Activated CD4-positive, alpha-beta memory T cell treated with anti-CD3 and anti-CD28 coated beads for 36 hours (primary cell): ENCODE measurements at places on chromosomes 1 and 21. TPM values are rescaled to one million over a fixed set of nuclear protein-coding genes. Genes with fewer than 3 reads are reported as not detected.

DNA sequence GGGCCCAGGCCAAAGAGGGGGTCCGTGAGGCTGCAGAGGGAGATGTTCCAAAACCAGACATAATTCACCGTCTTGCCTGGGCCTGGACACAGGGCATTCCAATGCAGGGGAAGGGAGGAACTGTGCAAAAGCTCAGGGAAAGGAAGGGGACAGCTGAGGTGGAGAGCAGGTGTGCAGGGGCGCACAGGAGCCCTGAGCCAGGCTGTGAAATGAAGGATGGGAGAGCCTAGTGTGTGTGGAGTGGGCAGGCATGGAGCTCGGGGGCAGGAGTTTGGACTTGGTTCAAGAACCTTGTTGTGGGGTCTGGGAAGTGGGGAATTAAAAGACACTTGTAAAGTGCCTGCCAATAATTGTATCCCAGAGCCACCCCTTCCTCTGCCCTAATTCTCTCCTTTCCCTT lies 2.3 kb downstream of the TNNI1 start:
- no peaks in the 10 kb centered on the region for H3K4me1 ChIP-seq
- H3K4me3 ChIP-seq: no peak overlapping the region
- no peaks in the 10 kb centered on the region for H3K36me3 ChIP-seq
- peaks cover 3% of the 10 kb centered on the region for H3K27me3 ChIP-seq

DNA sequence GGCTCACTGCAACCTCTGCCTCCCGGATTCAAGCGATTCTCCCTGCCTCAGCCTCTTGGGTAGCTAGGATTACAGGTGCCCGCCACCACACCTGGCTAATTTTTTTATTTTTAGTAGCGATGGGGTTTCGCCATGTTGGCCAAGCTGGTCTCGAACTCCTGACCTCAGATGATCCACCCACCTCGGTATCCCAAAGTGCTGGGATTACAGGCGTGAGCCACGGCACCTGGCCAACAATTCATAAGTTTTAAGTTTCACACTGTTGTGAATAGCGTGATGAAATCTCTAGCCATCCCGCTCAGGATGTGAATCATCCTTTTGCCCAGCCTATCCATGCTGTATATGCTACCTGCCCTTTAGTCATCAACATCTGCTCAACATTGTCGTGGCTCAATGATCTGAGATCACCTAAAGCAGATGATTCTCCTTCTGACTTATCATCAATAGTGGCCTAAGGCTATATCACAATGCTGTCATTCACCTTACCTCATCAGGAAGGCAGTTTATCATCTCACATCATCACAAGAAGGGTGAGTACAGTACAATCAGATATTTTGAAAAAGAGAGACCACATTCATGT lies 2.6 kb downstream of the PFDN2 start:
- peaks cover 26% of the 10 kb centered on the region for H3K36me3 ChIP-seq
- H3K27me3 ChIP-seq: no peaks in the 10 kb centered on the region
- H3K27ac ChIP-seq: peak overlapping the region; percentile 84
- peak; percentile 76 for DNase-seq

The INSRR gene
- total RNA-seq: 0.05 TPM

The RIPPLY3 gene
- total RNA-seq: 0.26 TPM

DNA sequence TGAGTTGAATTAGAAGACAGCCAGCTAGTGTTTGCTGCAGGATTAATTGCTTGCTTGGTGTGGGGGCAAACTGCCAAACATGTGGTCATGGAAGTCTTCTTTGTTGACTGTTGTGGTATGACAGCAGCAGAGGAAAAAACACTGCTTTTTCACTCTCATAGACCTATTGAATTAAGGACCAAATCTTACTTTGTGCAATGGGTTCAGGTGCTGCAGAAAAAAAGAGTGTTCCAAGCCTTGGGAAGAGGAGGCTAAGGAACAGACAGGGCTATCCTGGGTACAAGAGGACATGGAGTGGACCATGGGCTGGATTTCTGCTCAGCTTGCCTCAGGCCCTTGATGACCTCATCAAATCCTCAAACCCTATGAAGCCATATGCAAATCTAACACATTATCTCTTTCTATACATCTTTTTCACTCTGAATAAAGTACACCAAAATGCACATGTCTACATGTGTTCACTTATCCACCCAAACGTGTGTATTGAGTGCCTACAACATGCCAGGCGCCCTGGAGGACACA lies 61.5 kb downstream of the SIPA1L2 start:
- no peaks in the 10 kb centered on the region for H3K36me3 ChIP-seq
- H3K4me1 ChIP-seq: peaks cover 8% of the 10 kb centered on the region
- H3K4me3 ChIP-seq: no peak overlapping the region
- H3K27me3 ChIP-seq: no peaks in the 10 kb centered on the region

The PDZK1 gene
- not detected for total RNA-seq

- H3K4me3 ChIP-seq: no peak overlapping the region
- no peaks in the 10 kb centered on the region for H3K27me3 ChIP-seq
- peaks cover 49% of the 10 kb centered on the region for H3K4me1 ChIP-seq
- peaks cover 40% of the 10 kb centered on the region for H3K36me3 ChIP-seq
These were observed 5.1 kb downstream of the NLRP3 start for GRCh38 chr1:247421074-247421473.

DNA sequence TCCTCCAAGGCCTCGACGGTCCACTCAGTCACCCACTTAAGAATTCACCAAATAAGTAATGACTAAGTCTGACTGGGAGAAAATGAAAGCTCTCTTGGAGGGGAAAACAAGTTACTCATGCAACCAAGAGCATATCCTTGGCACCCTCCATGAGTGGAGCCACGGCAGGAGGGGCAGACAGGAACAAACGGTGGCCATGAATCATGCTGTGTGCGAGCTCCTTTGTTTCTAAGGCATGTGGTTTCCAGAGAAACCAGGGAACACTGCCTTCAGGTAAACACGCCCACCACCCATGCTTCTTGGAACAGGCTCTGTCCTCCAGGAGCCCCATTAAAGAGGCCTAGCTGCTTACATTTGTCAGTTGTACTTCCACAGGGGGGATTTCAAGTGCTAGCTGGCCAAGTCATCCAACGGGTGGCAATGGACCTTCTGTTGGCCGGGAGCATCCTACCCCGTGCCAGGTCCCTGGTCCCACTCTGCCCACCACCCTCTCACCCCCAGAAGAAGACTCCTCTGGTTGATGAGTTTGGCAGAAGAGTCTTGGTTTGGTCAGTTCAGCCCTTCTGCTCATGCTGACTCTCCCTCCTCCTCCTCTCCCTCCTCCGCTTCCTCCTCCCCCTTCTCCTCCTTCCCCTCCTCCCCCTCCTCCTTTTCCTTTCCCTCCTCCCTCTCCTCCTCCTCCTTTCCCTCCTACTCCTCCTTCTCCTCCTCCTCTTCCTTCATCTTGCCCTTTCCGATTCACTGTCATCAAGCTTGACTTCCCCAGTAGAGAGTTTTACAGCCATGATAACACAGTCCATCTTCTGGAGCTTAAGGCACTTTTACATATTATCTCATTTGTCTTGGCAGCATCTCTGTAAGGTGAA lies 107.6 kb downstream of the CCDC185 start:
- H3K4me1 ChIP-seq: peaks cover 11% of the 10 kb centered on the region
- H3K27me3 ChIP-seq: no peaks in the 10 kb centered on the region
- no peak overlapping the region for H3K4me3 ChIP-seq
- H3K27ac ChIP-seq: peak overlapping the region; percentile 25

The CELA3B gene
- not detected for total RNA-seq

The REG4 gene
- total RNA-seq: not detected

DNA sequence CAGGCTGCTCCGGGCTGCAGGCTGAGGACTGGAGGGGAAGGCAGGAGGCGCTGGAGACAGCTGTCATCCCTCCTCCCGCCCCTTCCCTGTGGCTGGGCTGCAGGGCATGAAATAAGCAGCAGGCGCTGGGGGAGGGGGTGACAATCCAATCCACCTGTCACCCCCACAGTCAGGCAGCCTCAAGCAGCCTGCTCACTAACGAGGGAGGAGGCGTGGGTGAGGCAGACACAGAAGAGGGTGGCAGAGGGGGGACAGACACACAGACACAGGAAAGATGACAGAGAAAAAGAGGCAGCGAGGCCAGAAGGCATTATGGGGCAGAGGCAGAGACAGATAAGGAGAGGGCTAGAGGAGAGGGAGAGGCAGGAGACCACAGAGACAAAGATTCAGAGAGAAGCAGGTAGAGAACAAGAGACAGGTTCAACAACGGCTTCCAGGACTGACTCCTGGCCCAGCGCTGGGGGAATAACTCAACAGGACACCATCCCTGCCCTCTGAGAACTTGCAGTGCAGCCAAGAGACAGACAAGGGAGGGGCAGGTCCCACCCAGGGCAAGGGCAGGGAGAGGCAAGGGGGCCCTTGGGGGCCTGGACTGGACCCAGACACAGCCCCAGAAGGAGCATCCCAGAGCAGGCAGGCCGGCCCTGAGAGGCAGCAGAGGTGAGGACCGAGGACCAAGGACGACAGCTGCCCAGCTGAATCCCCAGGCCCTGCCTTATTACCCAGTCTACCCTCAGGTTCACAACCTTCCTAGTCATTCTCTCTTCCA lies 11.2 kb downstream of the MEF2D start:
- peak; percentile 72 for DNase-seq
- H3K4me1 ChIP-seq: peaks cover 88% of the 10 kb centered on the region
- H3K27ac ChIP-seq: peak overlapping the region; percentile 88
- H3K4me3 ChIP-seq: peak overlapping the region; percentile 56
- H3K27me3 ChIP-seq: no peaks in the 10 kb centered on the region

The LRRC53 gene
- total RNA-seq: not detected

DNA sequence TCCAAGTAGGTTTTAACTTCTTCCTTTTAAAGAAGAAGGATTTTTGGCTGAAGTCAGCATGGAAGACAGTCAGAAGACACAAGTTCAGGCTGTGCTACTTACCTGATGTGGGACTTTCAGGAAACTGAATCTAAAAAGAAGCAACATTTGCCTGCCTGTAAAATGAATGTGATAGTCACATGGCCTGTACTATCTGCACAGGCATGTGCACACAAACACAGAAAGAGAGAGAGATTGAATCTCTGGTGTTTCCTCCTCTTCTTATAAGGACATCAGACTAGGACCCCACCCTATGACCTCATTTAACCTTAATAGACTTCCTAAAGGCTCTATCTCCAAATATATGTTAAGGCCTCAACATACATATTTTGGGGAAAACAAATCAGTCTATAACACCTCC lies 542.9 kb downstream of the PLPP3 start:
- no peaks in the 10 kb centered on the region for H3K36me3 ChIP-seq
- H3K4me3 ChIP-seq: no peak overlapping the region
- H3K27ac ChIP-seq: no peak overlapping the region
- no peaks in the 10 kb centered on the region for H3K4me1 ChIP-seq
- H3K27me3 ChIP-seq: no peaks in the 10 kb centered on the region

- no peak overlapping the region for H3K4me3 ChIP-seq
- H3K36me3 ChIP-seq: no peaks in the 10 kb centered on the region
- peak overlapping the region; percentile 72 for H3K27ac ChIP-seq
- H3K27me3 ChIP-seq: peaks cover 2% of the 10 kb centered on the region
These were observed 32.8 kb upstream of the ABCD3 start for GRCh38 chr1:94385308-94385929.

- peaks cover 4% of the 10 kb centered on the region for H3K27me3 ChIP-seq
- no peak overlapping the region for H3K27ac ChIP-seq
- no peak overlapping the region for H3K4me3 ChIP-seq
- no peaks in the 10 kb centered on the region for H3K36me3 ChIP-seq
- DNase-seq: no peak
- H3K4me1 ChIP-seq: peaks cover 14% of the 10 kb centered on the region
These were observed 186.3 kb downstream of the TPR start for GRCh38 chr1:186188736-186189135.

- DNase-seq: no peak
- H3K4me1 ChIP-seq: peaks cover 6% of the 10 kb centered on the region
- H3K36me3 ChIP-seq: peaks cover 2% of the 10 kb centered on the region
These were observed 318.5 kb upstream of the RUNX1 start for GRCh38 chr21:35367553-35367952.

The TIPRL gene
- total RNA-seq: 54.2 TPM

The HIVEP3 gene
- 26.2 TPM for total RNA-seq

DNA sequence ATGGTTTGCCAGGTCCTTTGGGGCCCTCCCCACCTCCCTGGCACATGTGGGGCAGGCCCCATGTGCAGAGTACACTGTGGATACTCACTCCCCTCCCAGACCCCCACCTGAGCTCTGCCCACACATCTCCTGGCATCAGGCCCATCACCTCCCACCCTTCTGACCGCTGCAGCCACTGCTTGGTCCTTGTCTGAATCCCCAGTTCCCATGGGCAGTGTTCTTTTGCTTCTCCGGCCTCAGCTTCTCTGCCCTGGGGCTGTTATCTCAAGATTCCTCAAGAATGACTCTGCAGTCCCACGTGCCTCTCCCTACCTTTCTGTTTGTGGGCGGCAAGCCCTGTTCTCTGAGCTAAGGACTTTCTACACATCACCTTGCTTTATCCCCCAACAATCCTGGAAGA lies 187.7 kb upstream of the EDN2 start:
- no peaks in the 10 kb centered on the region for H3K36me3 ChIP-seq
- H3K27ac ChIP-seq: peak overlapping the region; percentile 76
- H3K27me3 ChIP-seq: no peaks in the 10 kb centered on the region

DNA sequence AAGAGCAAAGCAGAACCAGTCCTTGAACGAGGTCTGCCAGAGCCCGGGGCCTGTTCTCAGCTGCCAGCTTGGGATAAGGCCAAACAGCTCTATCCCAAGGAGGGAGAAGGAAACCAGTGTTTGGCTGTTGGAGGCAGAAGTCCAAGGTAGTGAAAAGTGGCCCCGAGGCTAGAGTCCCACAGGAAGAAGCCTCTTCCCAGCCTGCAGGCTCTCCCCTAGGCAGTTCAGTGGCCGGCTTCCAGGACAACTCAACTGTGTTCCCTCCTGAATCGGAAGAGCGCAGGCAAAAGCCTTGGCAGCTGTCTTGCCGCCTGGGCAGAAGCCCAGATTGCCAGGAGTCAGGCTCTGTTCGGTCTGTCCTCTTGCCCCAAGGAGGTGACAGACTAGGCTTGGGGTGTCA lies 19.3 kb downstream of the QSOX1 start:
- no peaks in the 10 kb centered on the region for H3K4me1 ChIP-seq
- H3K27ac ChIP-seq: no peak overlapping the region
- DNase-seq: no peak
- no peaks in the 10 kb centered on the region for H3K27me3 ChIP-seq
- H3K4me3 ChIP-seq: no peak overlapping the region
- peaks cover 1% of the 10 kb centered on the region for H3K36me3 ChIP-seq

The NMNAT2 gene
- not detected for total RNA-seq
